ENCODE measurements at places on chromosomes 1 and 21.

DNA sequence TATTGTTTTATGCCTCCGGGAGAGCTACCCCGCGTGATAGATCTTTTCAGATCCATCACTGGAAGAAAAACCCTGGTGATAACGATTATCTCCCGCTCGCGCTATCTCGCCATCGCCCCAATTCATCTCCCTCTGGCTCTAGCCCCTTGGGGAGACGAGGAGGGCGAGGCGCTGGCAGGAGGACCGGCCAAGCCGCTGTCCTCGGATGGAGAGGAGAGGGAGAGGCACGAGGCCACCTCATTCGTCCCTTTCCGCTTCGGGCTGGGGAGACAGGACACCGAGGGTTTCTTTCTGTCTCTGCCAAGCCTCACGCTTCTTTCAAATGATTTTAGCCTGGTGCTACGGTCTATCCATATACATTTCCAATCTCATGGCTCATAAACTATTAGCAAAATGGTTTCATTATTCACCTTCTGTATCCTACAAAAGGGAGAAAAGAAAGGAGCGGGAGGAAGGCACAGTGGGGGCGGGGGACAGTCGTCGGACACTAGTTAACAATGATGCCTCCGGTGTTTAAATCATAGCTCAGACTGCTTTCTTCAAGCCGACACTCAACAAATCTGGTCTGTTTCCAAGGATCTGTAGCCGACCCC is 415.0 kb upstream of the ESRRG start:
- DNase-seq, result no peak

DNA sequence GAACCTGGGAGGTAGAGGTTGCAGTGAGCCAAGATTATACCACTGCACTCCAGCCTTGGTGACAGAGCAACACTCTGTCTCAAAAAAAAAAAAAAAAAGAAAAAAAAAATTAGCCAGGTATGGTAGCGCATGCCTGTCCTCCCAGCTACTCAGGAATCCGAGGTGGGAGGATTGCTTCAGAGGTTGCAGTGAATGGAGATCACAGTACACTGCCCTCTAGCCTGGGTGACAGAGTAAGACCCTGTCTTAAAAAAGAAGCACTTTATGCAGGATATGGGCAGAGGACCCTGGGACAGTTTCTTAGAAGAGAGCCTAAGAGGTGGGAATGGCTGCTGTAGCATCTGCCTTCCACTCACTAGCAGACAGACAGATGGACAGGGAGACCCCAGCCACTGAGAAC is 23.0 kb downstream of the IQGAP3 start:
- DNase-seq, result no peak

DNA sequence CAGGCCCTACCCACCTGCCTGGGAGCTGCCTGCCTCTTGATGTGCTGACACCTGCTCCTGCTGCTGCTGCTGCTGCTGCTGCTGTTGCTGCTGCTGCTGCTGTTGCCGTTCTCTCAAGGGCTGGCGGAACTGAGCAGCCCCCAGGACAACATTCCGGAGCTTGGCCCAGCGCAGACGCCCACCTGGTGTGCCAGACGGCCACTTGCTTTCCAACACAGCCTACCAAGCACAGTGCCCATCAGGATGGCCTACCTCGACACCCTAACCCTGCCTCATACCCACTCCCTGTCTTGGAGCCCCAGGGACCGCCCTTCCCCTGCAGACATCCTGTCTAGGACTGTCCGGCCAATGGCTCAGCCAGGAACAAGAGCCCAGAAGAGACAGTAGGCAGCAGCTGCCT is 11.8 kb downstream of the DENND4B start:
- no peak for DNase-seq

DNA sequence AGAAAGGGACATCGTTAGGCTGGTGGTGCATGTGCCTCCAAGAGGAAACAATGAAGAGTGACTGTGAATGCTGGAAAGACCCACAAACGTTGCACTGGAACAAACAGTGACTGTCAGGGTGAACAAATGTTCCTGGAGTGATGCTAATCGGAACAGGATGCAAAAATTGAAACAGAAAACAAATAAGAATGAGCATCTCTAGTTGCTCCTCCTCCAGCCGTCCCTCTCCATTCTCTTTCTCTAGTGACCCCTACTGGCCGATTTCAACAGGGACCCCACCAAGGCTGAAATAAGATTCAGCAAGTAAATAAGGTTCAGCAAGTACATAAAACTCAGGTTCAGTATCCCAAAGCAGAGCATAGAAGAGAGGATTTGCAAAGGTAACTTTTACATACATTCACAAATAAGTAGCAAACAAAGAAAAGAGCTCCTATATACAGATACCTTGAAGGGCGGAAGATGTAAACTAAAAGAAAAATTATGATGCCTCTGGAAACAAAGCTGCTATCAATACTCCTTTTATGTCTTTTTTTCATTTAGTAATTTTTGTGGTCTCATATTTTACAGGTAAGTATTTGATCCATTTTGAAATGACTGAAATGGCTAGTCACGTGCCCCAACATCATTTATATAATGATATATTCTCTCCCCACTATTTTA is 836.1 kb upstream of the ADAMTS5 start:
- no peak for DNase-seq

GRCh38 chr1:99131546-99131945 is 126.9 kb upstream of the PLPPR5 start:
- DNase-seq, result no peak

DNA sequence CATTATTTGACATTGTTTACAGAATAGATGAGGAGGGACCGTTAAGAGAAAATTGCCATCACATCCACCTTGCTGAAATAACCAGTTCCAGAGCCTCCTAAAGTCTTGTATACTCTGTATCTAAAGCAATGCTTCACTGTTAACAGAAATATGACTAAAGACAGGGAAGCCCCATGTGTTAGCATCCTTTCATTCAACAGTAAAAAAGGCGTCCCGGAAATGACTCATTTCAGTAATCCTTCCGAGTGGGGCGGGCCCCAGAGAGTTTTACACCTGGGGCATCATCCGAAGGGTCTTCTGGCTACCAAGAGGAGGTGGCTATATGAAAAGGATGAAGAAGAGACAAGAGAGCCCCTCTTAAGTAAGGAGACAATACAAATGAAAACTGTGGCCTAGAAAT is 227.2 kb downstream of the SLC45A1 start:
- DNase-seq, result no peak

DNA sequence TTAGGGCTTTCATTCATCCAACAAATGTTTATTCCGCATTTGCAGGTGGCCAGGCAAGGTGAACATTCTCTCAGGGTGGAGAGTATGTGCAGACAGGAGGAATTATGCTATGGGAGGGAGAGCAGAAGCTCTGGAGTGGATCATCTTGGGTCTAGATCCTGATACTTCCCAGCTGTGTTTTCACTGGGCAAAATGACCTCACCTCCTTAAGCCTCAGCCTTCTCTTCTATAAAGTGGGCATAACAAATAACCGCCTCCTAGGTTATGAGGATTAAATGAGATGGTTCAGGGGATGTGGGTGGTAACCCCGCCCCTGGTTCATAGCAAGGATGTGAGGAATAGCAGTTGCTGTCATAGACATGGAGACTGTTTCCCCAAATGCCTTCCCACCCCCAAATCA is 1.7 kb upstream of the TMEM51 start:
- no peak for DNase-seq

- DNase-seq, result no peak
Measured at GRCh38 chr1:197093226-197093885, 26.3 kb upstream of the F13B start.

GRCh38 chr1:227401562-227402342 is 83.5 kb upstream of the CDC42BPA start:
- no peak for DNase-seq

- DNase-seq, result no peak
Measured at GRCh38 chr1:31221072-31221471, 18.6 kb downstream of the NKAIN1 start.

- no peak for DNase-seq
Measured at GRCh38 chr1:208007319-208007937, 96.5 kb upstream of the CD34 start.

DNA sequence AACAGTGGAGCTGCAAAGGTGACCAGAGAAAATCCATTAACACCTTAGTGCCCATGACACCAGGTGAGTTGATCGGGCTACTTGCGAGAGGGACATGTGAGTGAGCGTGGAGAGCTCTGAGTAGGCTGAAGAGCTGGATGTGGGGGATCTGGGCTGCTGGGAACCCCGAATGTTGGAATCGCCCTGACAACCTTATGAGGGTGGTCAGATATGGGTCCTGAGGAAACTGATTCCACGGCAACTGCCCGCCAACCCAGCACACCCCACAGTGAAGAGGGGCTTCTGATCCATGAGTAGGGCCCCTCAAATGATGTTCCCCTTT is 705 bp upstream of the QSOX1 start:
- no peak for DNase-seq

DNA sequence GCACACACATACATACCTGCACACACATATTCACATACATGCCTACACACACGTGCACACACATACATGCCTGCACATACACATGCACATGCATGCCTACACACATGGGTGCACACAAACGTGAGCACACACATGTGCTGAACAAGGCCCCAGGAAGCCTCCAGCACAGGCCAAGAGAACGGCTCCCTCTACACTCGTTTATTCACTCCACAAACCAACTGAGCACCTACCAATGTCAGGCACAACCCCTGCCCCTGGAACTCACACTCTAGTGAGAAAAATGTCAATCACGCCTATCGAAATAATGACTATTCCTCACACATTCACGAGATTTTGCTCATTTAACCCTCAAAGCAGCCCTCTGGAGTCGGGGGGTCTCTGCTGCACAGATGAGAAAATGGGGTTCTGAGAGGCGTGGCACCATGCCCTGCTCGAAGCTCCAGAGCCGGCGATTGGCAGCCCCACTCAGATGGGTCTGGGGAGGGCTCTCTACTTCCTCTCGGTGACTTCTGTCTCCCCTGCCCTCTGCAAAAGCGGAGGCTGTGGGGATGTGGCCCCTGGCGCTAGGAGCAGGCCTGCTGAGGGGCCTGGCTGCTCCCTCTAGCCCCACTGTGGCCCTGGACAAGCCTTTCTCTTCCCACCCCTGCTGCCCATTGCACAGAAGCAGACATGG is 90.2 kb upstream of the RUNX3 start:
- no peak for DNase-seq

DNA sequence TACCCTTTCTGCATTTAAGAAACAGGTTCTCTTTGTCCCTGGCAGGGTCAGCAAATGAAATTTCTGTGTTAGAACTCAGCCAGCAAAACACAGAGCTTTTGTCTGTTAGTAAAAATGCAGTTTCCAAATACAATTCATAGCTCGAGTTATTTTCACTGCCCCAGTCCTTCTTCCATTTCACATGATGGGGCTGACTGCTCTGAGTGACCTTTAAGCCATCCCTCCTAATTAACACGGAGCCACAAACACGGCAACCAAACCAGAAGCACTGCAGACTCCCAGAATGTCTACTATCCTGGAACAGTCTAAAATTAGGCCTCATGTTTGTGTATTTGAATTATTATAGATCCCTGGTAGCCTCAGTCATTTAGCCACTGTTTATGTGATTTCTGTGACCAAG is 99.1 kb upstream of the RGS4 start:
- no peak for DNase-seq

- no peak for DNase-seq
Measured at GRCh38 chr1:221462345-221462744, 279.5 kb downstream of the DUSP10 start.

DNA sequence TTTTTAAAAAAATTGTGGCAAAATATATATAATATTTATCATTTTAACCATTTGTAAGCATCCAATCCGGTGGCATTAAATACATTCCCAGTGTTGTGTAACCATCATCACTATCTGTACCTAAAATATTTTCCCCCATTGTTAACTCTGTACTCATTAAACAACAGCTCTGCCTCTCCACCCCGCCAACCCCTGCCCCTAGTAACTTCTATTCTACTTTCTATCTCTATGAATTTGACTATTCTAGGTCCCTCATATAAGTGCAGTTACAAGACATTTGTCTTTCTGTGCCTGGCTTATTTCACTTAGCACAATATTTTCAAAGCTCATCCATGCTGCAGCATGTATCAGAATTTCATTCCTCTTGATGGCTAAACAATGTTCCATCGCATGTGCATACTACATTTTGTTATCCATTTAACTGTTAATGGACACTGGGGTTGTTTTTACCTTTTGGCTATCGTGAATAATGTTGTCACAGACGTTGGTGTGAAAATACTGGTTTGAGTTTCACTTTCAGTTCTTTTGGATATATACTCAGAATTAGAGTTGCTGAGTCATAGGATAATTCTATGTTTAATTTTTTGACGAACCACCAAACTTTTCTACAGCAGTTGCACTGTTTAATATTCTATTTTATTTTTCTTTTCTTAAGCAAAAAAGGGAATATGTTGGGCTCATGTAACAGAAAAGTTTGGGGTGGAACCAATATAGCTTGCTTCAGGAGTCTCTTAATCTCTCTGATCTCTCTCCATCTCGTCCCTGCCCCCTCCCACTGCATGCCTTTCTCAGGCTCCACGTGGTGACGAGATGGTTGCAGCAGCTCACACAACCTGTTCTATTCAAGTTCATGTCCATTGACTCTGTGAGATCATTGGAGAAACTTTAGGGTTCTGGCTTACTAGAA is 25.2 kb upstream of the RCAN1 start:
- no peak for DNase-seq

GRCh38 chr1:12420171-12420570 is 190.3 kb downstream of the VPS13D start:
- no peak for DNase-seq

GRCh38 chr1:8589571-8589970 is 227.9 kb downstream of the RERE start:
- DNase-seq, result no peak

- DNase-seq, result no peak
Measured at GRCh38 chr1:168110896-168111545, 25.7 kb downstream of the GPR161 start.

DNA sequence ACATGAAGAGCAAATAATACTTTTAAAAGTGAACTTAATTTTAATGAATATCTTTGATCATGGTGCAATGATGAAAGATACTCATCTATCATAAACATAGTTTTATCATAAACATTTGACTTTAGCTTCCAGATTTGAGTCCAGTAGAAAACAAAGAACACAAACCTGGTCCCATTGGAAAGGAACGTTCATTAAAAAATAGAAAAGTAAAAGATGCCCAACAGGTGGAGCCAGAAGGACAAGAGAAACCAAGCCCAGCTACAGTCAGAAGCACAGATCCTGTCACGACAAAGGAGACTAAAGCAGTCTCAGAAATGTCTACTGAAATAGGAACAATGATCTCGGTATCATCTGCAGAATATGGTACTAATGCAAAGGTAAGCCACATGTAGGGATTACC is 55.6 kb upstream of the MYOCOS start:
- no peak for DNase-seq

DNA sequence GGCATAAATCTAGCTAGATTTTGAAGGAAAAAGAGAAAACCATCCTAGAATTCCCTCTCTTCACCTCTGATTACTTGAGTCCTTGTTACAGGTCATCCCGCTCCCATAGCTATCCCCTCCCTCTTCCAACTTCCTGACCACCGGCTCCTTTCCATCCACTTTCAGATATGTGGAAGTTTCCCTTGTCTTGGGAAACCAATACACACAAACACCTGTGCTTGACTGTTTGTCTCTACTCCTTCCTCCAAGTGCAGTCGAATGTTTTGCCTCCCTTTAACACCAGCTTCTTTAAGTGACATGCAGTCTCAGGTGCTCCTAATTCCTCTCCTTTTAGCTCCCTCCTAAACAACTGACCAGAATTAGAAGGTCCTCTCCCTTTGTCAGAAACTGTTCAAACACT is 70.0 kb downstream of the PTGER3 start:
- no peak for DNase-seq
